Retina (tissue), 1 donor: ENCODE measurements at places on chromosomes 1 and 21.

DNA sequence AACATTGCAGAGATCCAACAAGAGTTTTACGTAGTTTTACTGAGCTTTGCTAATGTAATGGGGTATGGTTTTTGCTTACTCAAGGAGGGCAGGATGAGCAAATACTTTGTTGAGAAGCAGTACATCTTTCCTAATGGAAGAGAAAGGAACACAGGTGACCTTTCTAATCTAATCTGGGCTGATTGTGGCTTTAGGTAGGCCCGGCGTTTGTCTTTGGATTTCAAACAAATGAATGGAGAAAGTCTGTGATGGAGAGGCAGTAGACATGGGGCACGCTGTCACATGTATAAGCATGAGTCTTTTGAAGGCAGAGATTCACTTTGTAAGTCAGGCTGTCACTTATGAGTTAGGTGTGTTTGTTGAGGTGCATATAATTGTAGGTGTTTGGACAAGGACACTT, 1.7 kb downstream of the PLEKHM2 start:
- no peak for DNase-seq

DNA sequence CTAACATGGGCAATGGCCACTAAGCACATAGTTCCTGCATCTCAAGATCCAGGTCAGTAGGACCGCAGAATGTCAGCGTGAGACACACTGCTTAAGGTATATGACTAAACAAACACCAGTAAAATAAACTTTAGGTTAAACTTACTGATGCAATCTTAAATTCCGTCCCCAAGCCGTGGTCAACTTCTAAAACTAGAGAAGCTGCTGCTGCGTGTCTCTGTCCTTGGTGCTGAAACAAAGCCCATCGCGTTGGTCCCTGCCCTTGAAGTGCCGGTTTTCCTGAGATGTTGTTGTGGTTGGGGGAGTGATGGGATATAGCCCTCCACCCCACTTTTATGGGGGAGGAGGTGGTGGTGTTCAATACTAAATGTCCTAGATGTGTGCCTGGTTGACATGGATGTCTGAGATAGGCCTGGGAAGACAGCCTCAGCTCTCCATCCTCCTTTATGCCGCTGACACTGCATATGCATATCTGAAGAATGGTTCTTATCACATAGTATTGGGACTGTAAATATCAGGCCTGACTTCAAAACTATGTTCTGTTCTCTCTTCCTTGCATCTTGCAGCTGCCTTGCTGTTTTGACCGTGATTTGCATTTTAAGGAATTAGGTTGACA, 72.0 kb upstream of the KCNA3 start:
- DNase-seq, result peak; percentile 54

- DNase-seq, result peak; percentile 26
Measured at GRCh38 chr1:244874974-244875579, 10.7 kb upstream of the HNRNPU start.

DNA sequence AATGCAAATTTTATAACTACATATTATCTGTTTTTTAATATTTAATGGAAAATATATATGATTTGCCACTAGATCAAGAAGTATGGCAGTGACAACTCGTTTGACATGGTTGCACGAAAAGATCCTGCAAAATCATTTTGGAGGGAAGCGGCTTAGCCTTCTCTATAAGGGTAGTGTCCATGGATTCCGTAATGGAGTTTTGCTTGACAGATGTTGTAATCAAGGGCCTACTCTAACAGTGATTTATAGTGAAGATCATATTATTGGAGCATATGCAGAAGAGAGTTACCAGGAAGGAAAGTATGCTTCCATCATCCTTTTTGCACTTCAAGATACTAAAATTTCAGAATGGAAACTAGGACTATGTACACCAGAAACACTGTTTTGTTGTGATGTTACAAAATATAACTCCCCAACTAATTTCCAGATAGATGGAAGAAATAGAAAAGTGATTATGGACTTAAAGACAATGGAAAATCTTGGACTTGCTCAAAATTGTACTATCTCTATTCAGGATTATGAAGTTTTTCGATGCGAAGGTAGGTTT, 556 bp downstream of the IFI44 start:
- DNase-seq, result no peak

DNA sequence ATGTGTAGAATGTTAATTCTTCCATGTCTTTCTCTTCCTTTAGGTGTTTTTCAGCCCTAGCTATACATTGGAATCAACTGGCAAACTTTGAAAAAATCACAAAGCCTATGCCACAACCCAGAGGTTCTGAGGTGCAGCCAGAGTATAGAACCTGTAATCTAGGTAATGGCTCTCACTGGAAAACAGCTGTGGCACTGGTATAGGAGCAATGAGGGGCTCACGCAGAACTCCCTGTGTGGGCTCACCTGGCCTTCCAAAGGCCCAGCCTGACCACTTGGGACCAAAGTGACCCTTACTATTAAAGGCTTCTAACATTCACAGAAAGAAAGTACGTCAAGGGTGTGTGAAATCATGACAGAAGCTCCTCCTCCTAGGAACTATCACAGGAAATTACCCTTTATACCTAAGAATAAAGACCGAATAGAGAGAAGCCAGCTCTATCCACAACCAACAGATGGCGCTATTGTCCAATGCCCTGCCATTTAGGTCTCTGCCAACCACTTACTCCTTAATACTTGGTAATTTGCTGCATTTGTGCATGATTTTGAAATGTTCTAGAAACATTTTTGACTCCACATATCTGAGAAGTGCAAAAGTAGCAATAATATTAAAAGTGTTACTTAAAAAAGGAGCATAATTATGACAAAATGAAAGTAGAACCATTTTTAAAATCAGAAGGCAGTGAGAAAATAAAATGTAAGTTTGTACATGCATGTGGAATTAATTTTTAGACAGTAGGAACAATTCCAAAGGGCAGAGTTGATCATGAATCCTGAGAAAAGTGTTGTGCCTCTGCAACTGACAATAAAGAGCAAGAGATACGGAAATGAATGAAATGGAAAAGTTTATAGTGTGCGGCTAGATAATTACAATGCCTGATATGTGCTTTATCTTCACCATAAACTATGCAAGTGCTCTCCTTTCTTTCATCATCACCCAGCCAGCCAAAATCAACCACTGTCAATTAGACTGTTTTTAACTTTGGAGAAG, 93.1 kb upstream of the HAO2 start:
- peak; percentile 11 for DNase-seq

GRCh38 chr1:168585191-168585590, 8.8 kb downstream of the XCL1 start:
- DNase-seq, result no peak

- no peak for DNase-seq
Measured at GRCh38 chr1:107058245-107059032, 2.0 kb downstream of the PRMT6 start.

GRCh38 chr1:43932786-43933385, 715 bp upstream of the ARTN start:
- no peak for DNase-seq

GRCh38 chr1:111561328-111561727, 57.9 kb upstream of the ADORA3 start:
- DNase-seq, result no peak

DNA sequence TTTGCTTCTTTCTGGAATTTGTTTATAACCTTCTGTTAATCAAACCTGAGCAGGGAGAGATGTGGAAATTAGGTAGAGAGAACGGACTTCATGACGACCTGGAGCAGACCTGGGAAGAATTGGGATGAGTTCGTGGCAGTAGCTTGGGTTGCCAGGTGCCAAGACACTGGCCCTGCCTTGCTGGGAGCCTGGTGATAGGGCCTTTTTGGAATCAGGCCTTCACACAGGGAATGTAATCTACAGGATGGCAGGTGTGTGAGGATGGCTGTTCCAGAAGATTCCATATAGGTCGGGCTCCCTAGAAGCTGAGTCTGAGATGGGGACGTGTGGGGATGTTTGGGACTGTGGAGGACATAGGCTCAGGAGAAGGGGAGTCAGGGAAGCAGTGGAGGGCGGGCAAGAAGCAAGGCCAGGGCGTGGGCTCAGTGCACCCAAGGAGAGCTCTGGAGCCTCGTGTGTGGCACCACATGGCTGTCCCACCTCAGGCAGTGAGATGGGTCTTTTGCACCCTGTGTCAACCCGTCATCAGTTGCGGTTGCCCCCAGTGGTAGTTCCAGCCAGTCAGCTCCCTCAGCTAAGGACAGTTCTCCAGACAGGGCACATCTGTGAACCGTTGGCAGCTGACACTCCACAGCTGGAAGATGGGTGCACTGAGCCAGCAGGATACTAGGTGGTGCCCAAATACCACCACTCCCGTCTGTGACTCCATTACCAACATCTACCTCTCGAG, 395.9 kb downstream of the MATN1 start:
- DNase-seq, result no peak
